T1000 (cell line): ENCODE measurements at places on chromosomes 11 and 22.

DNA sequence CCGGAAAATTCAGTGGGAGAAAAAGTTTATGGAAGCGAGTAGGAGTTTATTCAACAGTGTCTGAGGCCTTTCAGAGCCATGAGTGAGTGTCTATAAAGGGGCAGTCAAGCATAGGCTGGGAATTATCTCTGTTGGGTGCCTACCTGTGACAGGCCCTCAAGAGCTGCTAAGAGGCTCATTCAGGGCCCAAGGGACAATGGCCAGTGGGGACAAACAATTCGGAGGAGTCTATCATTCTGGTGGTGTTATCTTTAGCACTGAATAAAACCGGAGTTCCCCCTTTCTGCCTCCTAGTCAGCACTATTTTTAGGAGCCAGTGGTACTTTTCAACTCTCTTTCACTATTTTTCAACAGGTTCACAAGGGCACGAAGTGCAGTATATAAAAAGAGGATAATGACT, 89.5 kb upstream of the HTATIP2 start:
- DNase-seq, result no peak

- no peak for DNase-seq
Measured at GRCh38 chr11:58286249-58286648, 18.2 kb upstream of the OR10W1 start.

DNA sequence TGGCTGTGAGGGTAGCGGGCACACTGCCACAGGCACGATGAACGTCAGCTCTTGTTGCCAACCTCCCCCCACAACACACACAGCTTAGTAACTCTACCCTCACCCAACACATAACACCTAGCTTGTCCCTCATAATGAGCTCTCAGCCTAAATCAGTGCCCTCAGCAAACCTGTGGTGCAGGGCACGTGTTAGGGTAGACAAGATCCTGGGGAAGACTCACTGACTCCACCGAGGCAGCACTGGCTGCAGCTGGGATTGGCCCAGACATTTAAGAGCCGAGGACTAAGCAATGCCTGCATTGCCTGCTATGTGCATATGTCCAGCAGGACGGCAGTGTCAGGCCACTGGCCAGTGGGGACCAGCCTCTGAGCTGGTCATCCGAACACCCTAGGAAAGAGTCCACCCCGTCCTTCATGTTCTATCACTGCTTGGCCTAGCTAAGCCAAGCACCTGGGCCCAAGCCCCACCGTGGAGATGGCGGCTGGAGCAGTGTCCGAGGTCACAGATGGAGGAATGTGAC, 32.9 kb upstream of the TRIM29 start:
- DNase-seq, result no peak

DNA sequence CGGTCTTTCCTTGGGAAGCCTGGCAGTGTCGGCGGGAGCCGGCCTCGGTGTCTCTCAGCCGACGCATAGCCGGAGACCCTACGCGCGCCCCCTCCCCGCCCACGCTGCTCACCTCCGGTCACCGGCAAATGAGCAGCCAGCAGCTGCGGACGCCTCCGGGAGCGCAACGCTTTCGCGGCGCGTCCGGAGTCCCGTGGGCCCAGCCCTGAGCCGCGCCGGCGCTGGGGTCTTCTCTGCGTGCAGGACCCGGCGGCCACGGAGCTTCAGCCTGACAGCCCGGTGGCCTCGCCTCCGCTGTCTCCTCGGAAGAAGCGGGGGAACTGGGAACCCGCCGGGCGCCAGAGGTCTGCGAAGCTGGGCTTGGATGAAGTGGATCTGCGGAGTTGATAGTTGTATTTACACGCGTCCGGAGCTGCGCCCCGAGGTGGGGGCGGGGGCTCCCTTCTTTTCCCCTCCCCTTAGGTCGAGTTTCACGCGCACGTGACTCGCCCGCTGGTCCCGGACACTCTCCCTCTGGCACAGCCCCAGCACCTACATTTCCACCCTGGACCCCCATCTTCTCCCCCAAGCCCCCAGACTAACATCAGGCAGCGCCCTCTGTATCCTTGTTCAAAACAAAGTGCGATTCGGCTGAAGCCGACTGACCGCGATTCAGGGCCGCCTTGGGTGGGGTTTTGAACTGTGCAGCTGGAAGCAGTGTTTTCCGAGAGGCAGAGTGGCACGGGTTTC, at the start of gene SLC43A1:
Gene SLC43A1 (minus strand): TSS at position 371 of the 729 bp plus-strand sequence. CDS start 1,591 bp downstream, outside the sequence.
- DNase-seq, result no peak

DNA sequence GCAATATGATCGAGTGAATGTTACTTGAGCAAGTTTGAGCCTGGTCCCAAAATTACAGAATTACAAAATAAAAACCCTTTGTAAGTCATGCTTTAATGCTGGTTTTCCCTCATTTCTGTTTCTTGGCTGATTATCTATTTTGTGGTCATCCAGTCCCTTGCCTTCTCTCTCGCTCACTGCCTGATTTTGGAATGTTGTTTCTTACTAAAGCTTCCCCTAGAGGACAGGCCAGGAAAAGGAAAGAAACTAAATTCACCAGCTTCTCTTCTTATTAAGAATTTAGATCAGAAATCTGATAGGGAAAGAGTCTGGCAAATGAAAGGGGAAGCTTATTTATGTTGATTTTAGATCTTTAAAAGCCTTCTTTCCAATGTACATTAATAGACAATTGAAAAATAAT, 16.6 kb upstream of the BDNF start:
- no peak for DNase-seq

GRCh38 chr11:69552951-69553350, 71.5 kb downstream of the LINC01488 start:
- DNase-seq, result no peak

- DNase-seq, result no peak
Measured at GRCh38 chr11:63887386-63887999, 29.5 kb downstream of the RCOR2 start.

GRCh38 chr22:31753005-31753633, 700 bp upstream of the DEPDC5 start:
- no peak for DNase-seq

DNA sequence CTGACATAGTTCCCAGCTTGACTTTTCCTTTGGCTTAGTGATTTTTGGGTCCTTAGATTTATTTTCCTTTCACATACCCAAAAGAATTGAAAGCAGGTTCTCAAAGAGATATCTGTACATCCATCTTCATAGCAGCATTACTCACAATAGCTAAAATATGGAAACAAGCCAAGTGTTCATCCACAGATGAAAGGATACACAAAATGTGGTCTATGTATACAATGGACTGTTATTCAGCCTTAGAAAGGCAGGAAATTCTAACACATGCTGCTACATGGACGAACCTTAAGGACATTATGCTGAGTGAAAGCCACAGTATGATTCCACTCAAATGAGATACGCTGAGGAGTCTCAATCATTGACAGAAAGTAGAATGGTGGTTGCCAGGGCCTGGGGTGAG, 171.8 kb downstream of the IGLL1 start:
- DNase-seq, result no peak

DNA sequence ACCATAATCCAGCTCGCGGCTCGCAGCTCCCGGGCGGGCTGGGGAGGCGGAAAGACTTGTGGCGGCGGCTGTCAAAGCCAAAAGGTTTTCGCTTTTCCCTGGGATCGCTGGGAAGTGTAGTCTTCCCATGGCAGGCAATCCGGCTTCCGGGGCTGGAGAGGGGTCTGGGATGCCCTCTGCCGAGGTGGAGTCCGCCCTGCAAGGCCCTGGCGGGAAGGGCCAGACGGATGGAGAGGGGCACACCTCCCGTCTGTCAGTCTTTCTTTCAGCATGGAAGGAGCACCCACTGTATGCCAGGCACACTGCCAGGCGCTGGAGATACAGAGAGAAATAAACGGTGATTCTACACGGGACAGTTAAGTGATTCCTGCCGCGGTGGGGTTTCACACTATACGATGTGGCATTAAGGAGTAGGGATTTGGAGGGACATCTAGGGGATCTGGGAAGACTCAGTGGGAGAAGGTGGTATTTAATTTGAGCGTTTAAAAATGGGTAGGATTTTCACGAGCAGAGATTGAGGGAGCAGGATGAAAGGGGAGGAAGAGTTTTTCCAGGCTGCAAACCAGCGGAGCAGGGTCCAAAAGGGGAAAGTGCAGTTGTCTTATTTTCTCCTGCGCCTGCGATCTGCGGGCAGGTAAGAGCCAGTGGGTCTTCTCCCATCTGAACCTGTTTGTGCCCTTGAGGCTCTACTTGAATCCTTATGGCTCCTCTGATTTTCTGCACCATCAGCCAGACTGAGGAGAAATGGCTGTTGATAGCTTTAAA, at the start of gene BACE1:
Gene BACE1 (minus strand): TSS at position 60 of the 765 bp plus-strand sequence. CDS start 461 bp downstream, outside the sequence.
- DNase-seq, result peak; percentile 47

DNA sequence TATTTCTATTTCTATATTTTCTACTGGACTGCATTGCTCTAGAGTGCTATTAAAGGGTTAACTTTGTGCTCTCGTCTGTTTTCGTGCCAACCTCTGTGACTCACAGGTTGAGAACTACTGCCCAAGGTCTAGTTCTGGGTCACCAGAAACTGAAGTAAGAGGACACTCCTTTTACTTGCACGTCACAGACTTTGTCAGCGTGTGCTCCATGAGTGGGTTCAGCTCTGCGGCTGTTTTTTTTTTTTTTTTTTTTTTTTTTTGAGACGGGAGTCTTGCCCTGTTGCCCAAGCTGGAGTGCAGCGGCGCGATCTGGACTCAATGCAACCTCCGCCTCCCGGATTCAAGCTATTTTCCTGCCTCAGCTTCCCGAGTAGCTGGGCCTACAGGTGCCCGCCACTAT, 49.8 kb downstream of the CLMP start:
- DNase-seq, result peak; percentile 5

- DNase-seq, result peak; percentile 41
Measured at GRCh38 chr22:27135031-27135981, 477.9 kb downstream of the MIAT start.

GRCh38 chr22:48402591-48403031, 1425.1 kb downstream of the BRD1 start:
- DNase-seq, result no peak

- DNase-seq, result no peak
Measured at GRCh38 chr11:26319906-26320305, 12.0 kb upstream of the ANO3 start.

- no peak for DNase-seq
Measured at GRCh38 chr22:32862083-32862482, 60.6 kb downstream of the TIMP3 start.

DNA sequence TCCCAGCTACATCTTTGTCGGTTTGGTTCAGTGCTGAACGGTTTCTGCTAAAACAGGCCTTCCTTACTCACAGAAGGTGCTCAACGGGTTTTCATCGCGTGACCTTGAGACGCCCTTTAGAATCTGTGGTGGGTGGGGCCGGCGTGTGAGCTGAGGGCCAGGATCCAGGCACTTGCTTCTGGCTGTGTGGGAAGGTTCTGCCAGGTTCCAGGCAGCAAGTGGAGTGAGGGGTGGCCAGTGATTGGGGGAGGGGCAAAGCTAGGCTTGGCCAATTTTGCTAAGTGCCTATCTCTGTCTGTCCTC, 35.2 kb downstream of the KCNJ4 start:
- no peak for DNase-seq

GRCh38 chr11:73236854-73237253, 18.8 kb downstream of the P2RY2 start:
- no peak for DNase-seq

DNA sequence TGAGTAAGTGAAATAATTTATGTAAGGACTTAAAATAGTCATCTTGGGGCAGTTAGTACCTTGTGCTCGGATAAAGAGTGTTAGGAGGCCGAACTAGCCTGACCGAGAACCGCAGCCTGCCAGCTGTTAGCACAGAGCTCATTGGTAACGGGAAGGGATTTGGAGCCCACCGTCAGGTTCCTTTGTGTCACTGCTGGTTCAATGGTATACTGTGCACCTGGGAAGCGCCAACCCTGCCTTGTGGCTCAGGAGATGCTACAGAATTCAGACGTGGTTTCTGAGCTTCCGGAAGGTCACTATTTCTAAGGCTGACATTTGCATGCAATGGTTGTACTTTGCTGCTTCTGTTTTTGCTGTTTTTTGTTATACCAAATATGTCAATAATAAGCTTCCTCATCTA, 403.5 kb downstream of the CADM1 start:
- no peak for DNase-seq

DNA sequence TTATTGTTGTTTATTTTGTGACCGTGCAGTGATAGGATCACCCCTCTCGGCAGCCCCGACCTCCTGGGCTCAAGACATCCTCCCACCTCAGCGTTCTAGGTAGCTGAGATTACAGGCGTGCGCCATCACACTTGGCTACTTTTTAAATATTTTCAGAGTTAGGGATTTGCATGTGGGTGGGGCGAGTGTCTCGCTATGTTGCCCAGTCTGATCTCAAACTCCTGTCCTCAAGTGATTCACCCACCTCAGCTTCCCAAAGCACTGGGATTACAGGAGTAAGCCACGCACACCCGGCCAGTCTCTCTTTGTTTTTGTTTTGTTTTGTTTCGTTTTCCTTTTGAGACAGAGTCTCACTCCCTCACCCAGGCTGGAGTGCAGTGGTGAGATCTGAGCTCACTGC, 1.2 kb upstream of the INTS5 start:
- no peak for DNase-seq

DNA sequence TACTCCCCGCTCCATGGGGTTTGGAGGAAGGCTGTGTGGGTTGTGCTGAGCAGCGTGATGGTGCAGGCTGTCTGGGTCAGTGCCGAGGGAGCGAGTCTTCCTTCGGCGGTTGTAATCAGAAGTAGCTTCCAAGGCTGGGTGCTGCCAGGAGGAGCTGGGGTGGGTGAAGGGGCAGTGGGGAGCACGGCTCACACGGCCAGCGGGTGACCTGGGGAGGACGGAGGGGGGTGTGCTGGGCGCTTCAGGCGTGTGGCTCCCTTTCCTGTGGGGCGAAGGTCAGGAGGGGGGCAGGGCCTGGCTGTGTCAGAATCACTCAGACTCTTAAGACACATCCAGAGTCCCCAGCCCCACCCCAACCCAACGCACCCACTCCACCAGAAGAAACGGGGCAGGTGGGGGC, 60.2 kb downstream of the LRP5 start:
- no peak for DNase-seq

DNA sequence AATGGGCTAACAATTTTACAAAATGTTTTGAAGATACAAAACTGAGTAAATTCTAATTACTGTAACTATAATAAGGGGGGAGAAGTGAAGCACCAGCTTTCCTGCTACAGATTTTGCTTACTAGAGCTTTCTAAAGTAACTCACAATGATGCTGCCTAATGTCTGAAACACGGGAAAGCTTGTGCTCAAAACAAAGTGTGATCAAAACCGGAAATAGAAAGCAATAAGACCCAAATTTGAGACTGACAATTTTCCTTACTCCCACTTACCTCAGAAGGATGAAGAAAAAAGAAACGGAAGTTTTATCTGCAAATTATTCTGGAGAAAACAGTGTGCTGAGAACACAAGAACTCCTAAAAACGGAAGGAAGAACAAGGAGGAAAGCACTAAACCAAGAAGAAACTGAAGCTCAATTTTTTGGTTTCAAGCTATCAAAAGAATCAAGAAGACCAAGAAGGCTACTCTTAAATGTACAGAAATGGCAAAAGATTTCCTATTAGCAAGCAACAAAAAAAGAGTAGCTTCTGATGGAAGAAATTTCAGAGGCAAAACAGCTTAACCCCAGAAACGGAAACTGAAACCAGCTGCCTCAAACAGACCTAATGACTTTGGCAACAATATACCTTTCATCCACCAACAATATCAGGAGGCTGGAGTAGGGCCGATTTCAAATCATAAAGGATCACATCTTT, 33.4 kb downstream of the AMBRA1 start:
- no peak for DNase-seq

GRCh38 chr11:17974246-17974645, 38.6 kb downstream of the SERGEF start:
- no peak for DNase-seq

GRCh38 chr11:95720195-95720594, 69.4 kb downstream of the FAM76B start:
- no peak for DNase-seq

- no peak for DNase-seq
Measured at GRCh38 chr11:122494221-122494620, 161.3 kb upstream of the UBASH3B start.
